Esophagus mucosa (tissue), 1 donor: ENCODE measurements at places on chromosomes 1 and 21.

DNA sequence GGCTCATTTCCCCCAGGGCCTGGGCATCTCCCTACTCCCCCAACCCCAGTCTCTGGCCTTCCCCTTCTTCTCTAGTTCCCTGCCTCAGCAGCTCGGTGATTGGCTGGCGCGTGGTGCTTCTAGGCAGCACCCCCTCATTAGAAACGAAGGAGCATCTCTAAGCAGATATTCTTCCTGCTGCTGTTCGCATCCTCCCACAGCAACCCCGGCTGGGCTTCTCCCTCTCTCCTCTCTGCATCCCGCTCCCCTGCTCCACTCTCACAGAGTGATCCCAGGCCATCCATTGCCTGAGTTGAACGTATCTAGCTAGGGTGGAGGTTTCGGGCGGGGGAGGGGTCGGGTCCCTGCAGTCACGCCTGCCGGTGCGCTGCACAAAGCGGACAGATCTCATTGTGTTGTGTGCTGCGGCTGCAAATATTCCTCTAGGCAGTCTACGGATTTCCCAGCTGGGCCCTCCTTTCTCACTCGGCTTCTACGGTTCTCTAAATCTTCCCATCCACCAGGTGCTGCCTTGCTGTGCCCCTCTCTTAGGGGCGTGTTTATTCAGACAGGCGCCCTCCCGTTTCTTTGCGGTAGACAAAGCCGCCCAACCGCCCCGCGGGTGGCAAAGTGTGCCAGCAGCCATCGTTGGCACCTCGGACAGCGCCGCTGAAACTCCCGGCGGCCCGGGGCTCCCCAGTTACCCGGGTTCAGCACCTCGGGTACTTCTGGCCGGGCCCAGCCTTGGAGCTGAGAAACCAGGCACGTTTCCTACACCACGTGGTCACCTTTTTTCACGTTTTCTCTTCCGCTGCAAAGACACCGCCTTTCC is 2.2 kb downstream of the CACNA1E start:
- ATAC-seq, result peak; percentile 42

DNA sequence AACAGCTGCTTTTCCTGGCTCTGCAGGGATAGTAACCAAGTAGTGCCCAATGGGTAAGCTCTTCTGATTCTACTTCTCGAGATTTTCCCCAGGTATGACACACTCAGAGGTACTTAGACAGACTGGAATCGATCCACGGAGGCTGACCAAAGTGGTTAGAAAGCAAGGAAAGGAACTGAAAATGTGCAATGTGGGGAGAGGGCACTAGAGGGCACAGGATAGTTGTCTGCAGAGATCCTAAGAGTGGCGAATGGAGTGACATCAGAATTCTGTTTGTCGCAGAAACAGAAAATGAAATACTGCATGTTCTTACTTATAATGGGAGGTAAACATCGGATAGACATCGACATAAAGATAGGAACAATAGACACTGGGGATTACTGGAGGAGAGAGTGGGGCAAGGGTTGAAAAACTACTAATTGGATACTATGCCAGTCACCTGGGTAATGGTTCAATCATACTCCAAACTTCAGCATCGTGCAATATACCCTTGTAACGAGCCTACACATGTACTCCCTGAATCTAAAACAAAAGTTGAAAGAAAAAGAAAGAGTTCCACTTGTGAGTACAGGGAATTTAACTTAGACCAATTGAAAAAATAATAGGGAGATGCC is 23.3 kb downstream of the CYP2J2 start:
- no peak for ATAC-seq

DNA sequence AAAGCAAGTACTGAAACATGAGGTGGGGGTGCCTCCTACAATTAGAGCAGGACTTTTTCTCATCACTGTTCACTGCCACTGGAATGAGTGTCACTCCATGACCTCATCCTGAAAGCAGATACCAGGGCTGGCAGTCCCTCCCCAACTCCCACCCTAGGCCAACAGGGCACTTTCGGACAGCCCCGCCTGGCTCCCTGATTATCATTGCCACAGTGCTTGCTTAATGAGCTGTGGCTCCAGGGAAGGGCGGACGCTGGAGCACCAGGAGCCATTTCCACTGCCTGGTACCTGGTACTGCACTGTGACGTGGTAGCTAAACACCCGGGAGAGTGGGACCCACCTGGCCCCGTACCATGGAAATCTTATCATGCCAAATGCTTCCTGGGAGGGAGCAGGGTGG is 22.3 kb downstream of the SLC9A1 start:
- no peak for ATAC-seq

- no peak for ATAC-seq
Measured at GRCh38 chr1:163172596-163172995, 30.1 kb downstream of the RGS5 start.

DNA sequence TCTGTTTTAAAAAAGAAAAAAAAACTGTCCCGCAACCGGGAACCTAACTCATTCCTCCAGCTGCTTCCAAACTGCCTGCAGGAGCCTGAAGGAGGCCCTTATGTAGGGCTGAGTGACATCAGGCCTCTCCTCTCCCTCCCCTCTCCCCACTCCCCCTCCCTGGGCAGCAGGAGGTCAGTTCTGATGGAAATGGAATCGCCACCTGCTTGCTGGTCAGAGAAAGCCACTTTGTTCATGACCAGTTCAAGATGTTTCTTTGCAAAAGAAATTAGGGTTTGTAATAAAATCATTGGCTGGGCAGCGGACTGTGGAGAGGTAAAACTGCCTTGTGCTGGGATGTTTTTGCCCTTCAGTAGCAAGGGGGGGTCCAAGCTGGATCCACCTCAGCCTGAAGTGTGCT is at the start of gene MAP1LC3C:
Gene MAP1LC3C (minus strand): TSS at position 73 of the 400 bp plus-strand sequence. CDS start 90 bp downstream, outside the sequence.
- ATAC-seq, result no peak

DNA sequence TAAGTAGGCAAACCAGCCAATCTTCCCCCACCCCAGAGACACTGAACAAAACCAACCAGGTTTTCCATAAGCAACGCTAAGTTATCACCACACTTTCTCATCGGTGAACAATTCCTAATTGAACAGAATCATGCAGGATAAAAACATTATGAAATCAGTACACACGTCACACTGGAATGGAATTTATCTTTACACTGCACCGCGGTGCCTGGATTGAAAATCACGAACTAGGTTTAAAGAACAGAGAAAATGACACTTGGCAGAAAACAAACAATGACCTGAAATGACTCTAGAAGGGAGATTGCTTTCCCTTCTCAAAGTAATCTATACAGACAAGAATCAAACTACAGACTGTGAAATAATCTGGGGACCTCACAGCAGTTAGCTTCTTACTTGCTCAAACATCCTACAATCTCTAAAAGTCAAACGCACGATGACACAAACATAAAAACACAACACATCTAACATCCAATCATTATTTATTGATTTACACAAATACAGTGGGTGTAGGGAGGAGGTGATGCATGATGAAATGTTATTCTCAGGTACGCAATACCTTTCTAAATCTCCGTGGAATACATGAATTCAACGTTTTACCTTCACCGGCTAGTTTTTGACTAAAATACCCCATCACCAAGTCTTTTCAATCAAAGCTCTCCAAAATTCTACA is 1.9 kb downstream of the EIF4G3 start:
- no peak for ATAC-seq

GRCh38 chr1:210446479-210446878 is 117.8 kb downstream of the HHAT start:
- ATAC-seq, result peak; percentile 22

- peak; percentile 76 for ATAC-seq
Measured at GRCh38 chr1:64516301-64516700, 46.4 kb downstream of the CACHD1 start.

DNA sequence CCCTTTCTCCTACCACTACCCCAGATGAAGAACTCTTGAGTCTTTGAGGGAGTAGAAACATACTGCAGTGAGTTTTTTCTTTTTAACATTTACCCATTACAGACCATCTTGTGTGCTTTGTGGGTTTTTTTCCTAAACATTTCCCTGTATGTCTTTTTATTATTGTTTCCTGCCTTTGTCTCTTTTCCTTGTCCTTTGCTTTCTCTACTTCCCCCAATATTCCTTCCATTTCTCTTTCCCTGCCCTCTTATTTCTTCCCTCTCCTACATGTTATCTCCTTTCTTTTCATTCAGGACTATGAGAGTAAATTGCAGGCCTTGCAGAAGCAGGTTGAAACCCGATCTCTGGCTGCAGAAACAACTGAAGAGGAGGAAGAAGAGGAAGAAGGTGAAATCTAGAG is 79.1 kb upstream of the PGD start:
- ATAC-seq, result no peak

DNA sequence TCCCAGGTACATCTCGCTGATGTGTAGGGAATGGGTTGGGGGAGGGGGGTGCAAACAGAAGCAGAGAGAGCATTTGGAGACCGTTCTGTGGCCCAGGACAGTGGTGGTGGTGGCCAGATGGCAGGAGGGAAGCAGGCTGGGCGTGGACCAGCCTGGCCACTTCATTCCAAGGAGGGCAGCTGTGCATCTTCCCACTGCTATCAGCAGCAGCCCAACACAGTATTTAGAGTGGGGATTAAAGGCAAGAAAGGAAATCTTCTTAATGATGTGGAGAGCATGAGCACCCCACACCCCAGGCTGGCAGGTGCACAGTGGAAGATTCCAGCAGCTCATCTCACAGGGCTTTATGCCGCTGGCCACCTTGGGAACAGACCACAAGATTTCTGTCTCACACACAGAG is 198.7 kb downstream of the NPHP4 start:
- no peak for ATAC-seq

GRCh38 chr1:232978815-232979214 is 28.4 kb downstream of the NTPCR start:
- ATAC-seq, result no peak

GRCh38 chr1:38210021-38210894 is 163.7 kb upstream of the POU3F1 start:
- ATAC-seq, result no peak

- ATAC-seq, result no peak
Measured at GRCh38 chr1:29736582-29737188, 500.4 kb downstream of the PTPRU start.

DNA sequence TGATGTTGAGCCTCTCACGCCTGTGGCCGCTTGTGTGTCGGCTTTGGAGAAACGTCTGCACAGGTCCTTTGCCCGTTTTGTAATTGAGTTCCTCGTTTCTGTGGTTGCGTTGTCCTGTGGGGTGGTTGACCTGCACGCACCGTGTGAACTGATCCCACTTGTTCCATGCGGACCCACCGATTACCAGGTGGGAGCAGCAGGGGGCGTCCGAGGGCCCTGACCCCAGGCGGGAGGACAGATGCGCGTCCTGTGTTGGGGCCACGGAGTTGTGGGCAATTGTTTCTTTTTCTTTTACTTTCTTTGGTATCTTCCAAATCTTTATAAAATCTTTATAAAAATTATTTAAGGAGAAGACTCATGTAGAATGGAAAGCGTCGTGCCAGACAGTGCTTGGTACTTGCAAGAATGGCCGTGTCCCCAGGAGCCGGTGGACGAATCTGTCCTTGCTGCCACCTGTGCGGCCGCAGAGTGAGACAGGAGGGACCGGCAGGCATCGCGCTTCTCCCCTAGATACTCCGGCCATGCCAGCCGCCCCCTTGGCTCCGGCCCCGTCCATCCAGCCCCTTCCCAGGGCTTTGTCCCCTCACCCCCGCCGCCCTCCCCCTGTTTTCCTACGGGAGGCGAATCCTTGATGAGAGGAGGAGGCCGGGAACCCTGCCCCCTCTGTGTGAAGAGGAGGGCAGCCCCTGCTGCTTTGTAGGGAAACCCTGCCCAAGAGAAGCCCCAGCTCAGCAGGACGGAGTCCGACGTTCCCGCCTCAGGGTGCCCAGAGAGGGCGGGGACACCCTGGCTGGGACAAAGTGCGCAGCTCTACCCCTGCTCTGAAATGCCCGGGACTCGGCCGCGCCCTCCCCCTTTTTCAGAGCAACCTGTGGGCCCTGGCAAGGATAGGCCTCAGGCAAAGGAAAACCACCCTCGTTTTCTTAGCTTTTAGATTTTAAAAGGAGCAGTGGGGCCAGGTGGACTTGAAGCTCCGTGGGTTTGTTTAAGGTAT is 41.7 kb downstream of the PRKCZ start:
- no peak for ATAC-seq

GRCh38 chr21:28485301-28486022 is 507.2 kb downstream of the LTN1 start:
- peak; percentile 35 for ATAC-seq

DNA sequence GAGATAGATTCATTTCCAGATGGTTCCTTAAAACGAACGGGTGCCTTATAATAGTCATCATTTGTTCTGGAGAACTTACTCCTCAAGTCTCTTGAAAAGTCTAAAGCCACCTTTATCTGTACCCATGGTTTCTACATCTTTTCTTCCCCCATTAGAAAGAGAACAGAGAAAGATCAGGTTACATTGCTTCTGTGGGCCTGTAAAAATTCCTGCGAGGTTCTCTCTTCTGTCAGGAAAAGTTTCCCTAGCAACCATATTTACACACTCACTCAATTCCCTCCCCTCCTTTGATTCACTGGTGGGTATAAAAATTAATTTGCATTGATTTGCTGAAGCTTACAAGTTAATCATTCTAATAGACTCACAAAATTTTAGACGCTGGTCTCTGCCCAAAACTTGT is 6.7 kb downstream of the PHC2 start:
- ATAC-seq, result no peak

DNA sequence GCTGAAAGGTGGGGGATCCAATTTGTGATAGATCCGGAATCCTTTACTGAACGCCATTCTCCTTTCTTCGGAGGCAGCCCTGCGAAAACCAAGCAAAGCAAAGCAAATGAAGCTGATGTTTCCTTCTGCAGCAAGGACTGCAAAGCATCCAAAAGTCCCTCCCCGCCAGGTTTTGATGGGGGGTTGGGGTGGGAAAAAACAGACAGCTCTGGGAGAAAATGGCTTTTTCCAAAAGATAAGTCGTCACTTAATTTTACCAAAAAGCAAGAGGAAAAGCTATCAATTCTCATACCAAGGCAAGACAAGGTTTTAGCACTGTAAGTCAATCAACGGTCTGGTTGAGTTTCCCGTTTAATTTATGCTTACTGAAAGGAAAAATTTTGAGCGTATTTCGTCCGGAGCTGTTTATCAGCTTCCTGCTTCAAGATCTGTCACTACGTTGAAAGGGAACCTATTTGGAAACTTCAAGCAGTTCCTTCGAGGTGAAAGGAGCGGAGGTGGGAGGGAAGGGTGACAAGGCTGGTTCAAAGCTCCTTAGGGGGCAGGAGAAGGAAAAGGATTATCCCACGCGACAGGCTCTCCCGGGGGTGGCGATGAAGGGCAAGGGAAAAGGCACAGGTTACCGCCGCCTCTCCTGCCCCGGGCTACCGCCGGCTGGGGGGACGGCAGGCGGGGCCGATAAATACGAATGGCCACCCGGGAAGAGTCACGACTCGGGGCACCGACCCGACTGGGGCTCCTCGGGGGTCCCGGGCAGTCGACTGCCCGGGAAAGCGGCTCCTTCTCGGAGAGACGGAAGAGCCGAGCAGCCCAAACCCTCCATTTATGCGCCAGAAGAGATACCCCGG is 750 bp downstream of the SYNJ1 start:
- ATAC-seq, result peak; percentile 21

DNA sequence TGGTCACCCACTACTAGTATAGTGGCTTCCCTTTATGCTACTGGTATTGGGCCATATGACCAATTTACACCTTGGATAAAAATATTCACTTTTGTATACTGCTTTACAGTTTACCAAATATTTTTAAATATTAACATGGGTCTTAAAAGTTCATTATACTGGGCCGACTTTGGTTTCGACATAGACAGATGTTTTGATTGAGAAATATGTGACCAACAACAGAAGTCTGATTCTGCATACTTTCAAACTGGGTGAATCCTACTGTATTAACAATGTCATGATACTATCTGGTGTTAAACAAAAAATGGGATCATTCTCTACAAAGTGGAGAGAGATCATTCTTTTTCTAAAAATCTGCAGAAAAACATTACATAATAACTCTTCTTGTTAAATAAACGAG is 134.8 kb downstream of the AKT3 start:
- ATAC-seq, result no peak
